ENCODE measurements at places on chromosomes 12 and 14.
A peak's percentile ranks its signal among the peaks of the same experiment; 100 is the strongest.

- DNase-seq = no peak
Observed at GRCh38 chr12:78697817-78698415, 166.7 kb upstream of the SYT1 start.

- DNase-seq = no peak
Observed at GRCh38 chr14:85576218-85576617, 46.3 kb downstream of the FLRT2 start.

DNA sequence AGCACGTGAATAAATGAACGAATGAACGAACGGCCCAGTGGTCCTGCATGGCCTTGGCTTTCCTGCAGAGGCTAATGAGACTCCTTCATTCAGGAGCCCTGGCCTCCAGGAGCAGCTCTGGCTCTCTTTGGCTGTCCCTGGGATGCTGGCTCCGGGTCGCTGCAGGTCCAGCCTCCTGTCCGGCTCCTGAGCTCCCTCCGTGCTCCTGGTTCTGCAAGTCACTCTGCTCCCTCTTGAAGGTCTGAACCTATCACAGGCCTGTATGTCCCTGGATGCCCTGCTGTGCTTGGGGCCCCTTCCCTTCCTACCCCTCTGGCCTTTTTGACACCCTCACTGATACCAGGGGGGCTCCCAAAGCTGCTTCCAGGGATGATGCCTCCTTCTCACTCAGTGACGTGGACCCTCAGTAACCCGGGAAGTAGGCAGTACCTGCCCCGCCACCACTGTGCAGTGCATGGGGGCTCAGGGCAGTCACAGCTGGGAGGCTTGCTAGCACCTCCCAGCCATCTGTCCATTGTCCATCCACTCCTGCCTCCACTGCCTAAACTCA is 133.7 kb upstream of the C14orf180 start:
- no peak for DNase-seq

GRCh38 chr14:29990993-29991392 is 63.3 kb upstream of the PRKD1 start:
- no peak for DNase-seq

DNA sequence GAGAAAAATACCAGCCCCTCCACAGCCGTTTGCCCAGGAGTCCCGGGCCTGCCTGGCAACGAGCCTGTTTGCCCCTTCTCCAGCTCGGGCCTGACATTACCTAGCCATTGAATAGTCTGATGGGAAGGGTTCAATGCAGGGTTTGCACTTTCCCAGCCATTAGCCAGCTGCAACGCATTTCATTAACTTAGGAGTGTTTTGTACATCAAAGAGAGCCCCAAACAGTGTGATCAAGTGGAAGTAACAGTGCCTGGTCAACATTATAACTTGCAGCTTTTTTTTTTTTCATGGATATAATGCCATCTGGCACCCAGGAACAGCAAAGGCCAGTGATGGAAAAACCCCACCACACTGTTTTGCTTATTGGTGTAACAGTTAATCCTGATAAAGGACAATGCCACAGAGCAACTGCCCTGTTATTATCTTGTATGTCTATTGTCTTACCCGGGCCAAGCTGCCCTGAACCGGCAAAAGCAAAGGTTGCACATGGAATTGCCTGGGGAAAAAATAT is 38.0 kb downstream of the BTG1 start:
- peak; percentile 47 for DNase-seq

- DNase-seq = no peak
Observed at GRCh38 chr12:128867466-128867865, 14.2 kb downstream of the GLT1D1 start.

DNA sequence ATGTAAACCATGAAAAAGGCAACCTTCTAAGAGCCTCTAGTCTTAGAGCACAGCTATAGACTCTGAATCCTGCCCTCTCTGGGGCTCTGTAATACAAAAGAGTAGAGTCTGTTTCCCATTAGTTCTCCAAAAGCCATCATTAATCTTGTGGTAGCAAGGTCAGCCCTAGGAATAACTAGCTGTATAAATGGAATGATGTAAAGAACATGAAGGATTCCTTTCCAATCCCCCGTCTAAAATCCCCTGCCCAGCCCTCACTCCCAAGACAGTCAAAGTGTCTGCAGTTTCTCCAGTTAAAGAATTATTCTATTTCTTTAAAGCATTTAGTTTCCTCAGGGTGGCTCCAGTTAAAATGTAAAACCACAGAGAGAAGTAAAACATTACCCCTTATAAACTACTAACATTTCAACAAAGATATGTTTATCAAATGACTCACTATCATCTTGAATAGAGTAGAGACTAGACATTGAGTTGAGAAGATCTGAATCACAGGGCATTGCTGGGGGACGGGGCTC is 104.2 kb downstream of the ST8SIA1 start:
- DNase-seq = no peak

DNA sequence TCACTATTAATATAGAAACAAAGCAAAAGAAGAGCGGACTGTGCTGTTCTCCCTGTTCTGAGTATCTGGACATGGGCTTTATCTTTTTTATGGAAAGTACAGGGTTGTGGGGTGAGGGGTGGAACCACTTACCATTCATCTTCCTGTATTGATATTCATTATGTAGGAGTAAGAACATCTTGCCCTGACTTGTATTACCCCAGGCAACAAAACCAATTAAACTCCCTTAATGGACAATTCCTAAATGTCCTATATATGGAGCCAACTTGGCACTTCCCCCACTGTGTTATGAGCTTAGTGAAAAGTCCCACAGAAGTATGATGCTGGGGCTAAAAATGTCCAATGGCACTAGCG is 139.9 kb upstream of the KRR1 start:
- DNase-seq = no peak

- no peak for DNase-seq
Observed at GRCh38 chr12:3107954-3108353, 30.8 kb downstream of the TSPAN9 start.

DNA sequence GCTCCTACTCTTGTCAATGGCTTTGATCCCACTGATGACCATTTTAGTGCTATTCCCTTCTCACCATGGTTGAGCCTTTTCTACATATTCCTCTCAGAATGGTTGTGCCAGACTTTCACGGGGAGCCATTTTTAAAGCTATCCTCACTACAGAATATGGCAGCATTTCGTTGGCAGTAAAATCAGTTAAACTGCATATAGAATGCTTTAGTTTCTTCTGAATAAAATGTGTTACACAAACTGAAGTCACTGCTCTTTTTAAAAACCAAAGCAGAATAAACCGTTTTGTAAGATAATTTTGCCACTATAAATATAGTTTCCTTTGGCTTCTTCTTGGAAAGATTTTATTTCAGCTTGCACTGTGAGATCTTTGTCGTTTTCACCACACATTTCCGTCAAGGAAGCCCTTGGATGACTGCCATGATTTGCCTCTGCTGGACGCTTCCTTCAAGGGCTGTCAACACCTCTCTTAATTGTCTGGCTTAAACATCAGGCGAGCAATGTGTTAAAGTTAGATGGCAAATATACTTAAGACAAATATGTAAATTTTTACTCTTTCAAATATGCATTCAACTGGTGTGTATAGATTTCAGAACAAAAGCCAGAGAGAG is 624.2 kb downstream of the DIO2 start:
- DNase-seq = no peak

DNA sequence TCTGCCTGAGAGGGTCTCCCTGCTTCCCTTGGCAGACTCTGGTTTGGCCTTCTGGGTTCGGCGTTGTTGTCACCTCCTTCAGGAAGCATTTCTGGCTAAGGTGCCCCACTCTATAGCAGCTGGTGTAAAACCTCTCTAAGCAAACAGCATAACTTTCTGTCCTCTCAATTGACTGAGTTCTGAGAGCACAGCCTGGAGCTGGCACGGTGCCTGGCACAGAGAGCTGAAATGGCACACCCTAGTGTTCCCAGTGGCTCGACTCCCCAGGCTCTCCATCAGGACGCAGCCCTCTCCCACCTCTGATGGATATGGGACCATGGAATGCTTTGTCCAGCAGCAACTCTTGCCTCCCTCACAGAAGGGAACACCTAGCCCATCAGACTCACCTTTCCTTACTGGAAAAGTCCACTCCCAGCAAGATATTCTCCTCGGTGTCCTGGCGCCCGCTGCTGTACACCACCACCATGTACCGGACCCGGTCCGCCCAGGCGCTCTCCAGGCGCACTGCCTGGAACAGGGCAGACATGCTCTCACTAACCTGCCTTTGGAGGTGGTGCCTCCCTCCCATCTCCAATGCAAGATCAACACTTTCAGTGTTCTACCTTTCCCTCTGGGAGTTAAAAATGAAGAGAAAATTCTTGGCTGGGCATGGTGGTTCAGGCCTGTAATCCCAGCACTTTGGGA is 40.6 kb downstream of the SSH1 start:
- no peak for DNase-seq

GRCh38 chr14:21997300-21997699 is 323.7 kb upstream of the OR4E1 start:
- DNase-seq = no peak

DNA sequence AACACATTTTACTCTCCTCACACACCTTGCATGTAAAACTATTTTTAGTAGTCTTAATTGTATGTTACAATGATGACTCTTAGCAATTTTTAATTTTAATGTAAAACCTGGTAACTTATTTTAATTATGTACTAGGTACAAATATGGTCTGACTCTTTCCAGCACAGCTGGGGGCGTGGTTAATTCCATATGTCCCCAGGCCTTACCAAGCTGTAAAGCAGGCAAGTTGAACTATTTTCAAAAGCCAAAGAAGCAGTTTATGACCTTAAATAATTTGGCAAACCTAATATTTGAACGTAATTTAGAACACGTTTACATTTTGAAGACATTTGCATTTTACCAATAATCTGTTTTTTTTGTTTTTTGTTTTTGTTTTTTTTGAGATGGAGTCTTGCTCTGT is 9.3 kb upstream of the ACOT6 start:
- no peak for DNase-seq

DNA sequence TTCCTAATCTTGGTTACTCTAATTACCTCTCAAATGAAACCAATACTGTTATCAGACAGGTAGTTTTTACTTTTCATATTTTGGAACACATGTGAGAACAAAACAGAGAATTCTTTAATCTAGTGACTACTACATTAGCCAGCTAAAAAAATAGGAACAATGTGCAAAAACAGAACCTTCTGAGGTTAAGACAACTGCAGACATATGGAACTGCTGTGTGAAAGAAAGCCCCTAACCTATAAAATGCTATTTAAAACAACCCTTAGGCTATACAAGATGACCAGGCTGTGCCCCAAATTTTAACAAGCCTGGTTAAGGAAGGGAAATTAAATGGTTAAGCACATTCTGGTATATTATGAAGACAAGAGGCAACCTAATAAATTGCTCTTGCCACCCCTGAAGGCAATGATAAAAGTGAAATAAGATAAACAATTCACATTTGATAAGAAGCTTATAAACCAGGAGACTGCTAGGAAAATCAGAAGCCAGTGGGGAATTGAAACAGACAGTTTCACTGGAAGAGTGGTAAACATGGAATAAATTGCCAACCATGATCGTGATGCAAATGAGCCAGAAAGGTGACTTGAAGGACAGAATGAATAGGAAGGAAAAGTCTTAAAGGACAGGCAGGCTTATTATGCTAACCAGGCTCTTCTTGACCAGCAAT is 7.4 kb downstream of the GTSF1 start:
- DNase-seq = no peak

DNA sequence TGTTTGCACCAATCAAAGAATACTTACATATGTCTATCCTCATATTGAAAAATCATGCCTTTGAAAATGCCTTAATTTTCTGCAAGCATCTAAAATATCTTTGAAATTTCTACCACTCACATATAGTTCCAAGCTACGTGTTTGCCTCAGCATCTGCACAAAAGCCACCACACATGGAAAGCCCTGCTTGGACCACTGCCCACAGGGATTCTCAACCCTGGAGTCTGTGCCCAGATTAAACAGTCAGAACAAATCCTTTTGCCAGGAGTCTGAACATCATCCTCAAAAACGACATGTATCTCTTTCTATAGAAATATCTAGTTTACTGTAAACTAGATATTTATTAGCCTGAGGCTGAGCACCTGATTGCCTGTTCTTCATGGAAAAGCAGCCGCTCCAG is 32.6 kb downstream of the ARMH4 start:
- DNase-seq = no peak

GRCh38 chr12:44184499-44185206 is 348.8 kb downstream of the TMEM117 start:
- DNase-seq = no peak

- DNase-seq = no peak
Observed at GRCh38 chr12:71940068-71940467, 1.4 kb downstream of the TPH2 start.

DNA sequence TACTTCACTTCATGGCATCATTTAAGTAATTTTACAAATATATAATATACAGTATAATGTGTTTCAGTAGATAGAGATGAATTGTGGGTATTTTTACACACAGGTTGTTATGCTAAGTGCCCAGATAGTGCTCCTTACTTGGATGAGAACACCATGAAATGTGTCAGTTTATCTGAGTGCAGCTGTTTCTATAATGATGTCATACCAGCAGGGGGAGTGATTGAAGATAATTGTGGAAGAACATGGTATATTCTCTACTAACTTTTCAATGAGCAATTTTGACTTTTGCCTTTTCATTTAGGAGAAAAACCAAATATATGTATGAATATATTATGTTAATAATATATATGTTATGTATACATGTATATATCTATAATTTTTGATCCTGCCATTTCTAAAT is 221.6 kb downstream of the LRRK2 start:
- DNase-seq = no peak

GRCh38 chr12:97854477-97854876 is 391.9 kb downstream of the RMST start:
- DNase-seq = no peak

- no peak for DNase-seq
Observed at GRCh38 chr12:120737557-120738251, 12.1 kb downstream of the ACADS start.

DNA sequence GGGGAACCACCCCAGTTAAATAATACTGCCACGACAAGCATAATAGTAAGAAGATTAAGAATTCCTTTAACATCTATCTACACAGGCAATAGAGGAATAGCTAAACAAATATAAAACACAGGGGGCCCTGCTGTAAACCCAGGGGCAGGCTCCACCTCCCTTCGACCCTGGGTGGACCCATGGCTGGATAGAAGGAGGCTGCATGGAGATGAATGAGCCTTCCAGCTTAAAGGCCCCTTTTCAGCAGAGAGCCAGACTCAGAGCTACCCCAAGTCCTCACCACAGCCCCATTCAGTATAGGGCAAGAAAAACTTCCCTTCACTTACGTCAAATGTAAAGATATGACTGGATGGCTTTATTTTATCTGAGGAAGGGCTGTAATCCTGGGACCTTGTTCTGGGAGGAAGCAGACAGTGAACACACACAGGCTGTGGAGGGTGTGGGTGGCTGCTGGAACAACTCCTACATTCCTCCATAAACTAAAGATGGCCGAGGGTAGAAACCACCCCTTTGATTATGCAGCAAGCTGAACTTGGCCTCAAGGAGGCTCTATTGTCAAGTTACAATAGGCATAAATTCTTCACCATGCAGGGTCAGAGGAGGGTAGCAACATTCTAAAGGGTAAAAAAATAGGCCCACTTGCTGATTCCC is 30.4 kb downstream of the NUAK1 start:
- no peak for DNase-seq
